Glomerular endothelial cell (primary cell): ENCODE measurements at places on chromosomes 5 and 9. TPM values are rescaled to one million over a fixed set of nuclear protein-coding genes. Genes with fewer than 3 reads are reported as not detected.

The PCDHGB2 gene
- 3.8 and 4.7 TPM in 2 replicates for total RNA-seq

The SLC25A2 gene
- 0.76 TPM in 1 of 2 replicates, not detected in the other for total RNA-seq

DNA sequence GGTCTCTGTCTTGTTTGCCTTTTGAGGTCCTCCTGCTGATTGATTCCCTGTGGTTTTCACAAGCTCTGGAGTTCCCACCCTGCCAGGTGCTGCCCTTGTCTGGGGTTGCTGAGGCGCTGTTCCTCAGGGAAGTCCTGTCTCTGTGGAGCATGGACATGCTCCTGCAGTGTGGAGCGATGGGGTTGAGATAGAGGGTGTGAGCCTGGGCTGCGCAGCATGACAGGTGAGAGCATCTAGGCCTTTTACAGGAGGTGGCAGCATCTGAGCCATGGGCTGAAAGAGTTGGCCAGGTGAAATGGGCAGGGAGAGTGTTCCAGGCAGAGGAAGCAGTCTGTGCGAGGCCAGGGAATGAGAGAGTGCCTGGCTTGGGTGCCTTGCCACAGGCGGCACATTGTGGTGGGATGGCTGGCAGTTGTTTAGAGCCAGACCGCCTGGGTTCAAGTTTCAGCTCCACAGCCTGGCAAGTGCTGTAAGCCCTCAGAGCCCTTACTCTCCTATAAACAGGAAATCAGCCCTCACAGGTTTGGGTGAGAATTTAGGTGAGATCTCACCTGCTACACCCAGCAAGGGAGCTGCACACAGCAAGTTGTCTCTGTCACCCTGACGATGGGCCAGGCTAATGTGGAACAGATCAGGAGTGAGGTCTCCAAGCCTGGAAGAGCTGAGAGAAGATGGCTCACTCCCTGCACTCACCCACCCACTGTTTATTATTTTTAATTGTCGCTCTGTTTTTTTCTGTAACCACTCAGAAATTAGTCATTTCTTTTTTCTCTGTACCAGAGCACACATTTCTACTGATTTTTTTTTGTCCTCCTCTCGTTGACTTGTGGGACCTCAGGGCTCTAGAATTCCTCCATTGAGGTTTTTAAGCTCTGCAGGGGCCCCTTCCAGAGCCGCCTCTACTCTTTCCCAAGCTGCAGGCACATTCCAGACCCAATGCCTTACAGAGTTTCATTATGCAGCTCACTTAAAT, 19.6 kb downstream of the TCOF1 start:
- DNase-seq: no peak

The PROB1 gene
- 2.4 and 2.7 TPM in 2 replicates for total RNA-seq

GRCh38 chr5:75049456-75050351, 2.7 kb downstream of the GCNT4 start:
- no peak for DNase-seq

The ST8SIA4 gene
- 1.6 and 3.9 TPM in 2 replicates for total RNA-seq

- no peak for DNase-seq
Measured at GRCh38 chr5:65695896-65696295, 26.0 kb downstream of the SGTB start.

GRCh38 chr5:56791396-56791795, 24.0 kb upstream of the MAP3K1 start:
- DNase-seq: no peak

The PIGO gene
- 17.3 and 18.1 TPM in 2 replicates for total RNA-seq

GRCh38 chr5:174172152-174172551, 126.6 kb downstream of the NSG2 start:
- no peak for DNase-seq
